Fibroblast of the aortic adventitia (primary cell): ENCODE measurements at places on chromosomes 2 and 18.

DNA sequence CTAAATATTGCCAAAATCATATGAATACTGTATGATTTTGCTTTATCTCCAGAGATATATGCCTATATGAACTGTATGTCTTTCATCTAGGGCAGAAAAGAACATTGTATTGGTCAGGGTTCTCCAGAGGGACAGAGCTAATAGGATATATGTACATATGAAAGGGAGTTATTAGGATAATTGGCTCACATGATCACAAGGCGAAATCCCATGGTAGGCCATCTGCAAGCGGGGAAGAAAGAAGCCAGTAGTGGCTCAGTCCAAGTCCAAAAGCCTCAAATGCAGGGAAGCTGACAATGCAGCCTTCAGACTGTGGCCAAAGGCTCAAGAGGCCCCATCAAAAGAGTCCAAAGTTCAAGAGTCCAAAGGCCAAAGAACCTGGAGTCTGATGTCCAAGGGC lies 209.9 kb downstream of the RNF144A start:
- DNase-seq, result no peak

DNA sequence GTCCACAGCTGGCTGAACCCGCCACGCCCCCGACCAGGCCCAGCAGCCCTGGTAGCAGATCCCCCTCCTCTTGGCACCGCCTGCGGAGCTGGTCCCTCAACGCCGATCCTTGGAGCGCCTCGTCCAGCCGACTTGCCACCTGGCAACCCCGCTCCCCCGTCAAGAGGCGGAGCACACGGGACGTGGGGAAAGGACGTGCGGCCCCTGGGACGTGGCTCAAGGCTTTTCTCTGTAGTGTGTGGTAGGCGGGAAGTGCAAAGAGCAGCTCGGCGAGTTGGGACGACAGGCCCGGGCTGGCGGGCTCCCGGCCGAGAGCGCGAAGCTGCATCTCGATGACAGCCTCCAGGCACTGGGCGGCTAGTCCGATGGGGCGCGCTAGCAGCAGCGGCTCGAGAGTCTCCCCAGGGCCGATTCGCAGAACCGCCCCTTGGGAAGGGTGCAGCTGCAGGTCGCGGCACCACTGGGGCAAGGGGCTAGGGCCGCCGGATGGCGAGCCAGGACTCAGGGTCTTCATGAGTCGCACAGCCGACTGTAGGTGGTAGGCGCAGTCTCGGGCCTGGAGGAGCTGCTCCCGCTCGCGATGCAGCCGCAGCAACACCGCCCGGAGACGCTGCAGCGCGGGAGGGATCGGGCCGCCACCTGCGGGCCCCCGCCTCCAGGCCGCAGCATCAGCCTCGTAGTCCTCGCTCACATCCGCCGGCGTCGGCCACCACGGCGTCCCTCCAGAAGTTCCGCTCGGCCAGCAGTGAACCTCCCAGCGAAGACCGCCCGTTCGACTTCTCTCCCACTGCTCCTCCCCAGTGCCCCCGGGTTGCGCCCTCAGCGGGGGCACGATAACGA lies 617 bp downstream of the CCDC142 start:
- DNase-seq, result no peak

DNA sequence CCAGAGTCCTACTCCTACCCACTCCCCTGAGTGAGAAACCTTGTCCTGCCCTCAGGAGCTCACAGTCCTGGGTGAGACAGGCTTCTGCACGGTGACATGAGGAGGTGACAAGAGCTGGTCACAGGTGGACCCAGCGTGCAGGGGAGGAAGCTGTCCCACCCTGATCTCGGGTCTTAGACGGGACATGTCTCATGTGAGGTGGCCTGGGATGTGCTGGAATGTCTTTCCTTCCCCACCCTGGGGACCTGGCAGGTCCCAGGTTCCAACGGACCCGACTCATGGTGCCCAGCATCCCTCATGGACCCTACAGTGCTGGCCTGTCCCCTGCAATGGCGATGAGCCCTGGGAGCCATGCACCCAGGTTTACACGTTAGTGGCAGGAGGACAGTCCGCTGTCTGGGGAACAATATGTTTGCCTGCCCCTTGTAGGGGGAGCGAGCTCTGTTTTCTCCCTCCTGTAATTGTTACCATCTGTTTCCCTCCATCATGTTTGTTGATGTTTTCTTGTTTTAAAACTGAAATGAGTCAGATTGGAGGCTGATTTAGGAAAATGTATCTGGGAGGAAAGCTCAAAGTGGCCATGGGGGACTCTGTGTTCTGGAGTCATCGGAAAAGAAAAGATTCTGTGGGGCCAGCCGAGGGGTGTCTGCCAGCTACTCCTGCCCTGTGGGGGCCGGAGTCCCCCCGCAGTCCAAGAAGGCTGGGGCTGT lies 238.1 kb downstream of the KLHL29 start:
- no peak for DNase-seq

GRCh38 chr2:206856513-206856912 lies 82.8 kb upstream of the CPO start:
- peak; percentile 70 for DNase-seq

DNA sequence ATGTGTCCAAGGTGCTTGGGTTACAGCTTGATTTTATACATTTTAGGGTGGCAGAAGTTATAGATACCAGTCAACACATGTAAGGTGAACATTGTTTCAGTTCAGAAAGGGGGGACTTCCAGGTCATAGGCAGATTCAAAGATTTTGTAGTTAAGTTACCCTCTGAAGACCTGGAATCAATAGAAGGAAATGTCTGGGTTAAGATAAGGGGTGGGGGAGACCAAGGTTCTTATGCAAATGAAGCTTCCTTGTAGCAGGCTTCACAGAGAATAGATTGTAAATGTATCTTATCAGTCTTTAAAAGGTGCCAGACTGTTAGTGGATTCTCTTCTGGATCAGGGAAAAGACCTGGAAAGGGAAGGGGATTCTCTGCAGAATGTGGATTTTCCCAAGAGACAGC lies 42.4 kb downstream of the BMPR2 start:
- DNase-seq, result no peak
